ENCODE measurements at places on chromosomes 3 and 15.

GRCh38 chr3:139234491-139234890, 109.3 kb upstream of the MRPS22 start:
- no peak for DNase-seq

- DNase-seq: no peak
Observed at GRCh38 chr3:97647441-97647982, 117.0 kb upstream of the ARL6 start.

DNA sequence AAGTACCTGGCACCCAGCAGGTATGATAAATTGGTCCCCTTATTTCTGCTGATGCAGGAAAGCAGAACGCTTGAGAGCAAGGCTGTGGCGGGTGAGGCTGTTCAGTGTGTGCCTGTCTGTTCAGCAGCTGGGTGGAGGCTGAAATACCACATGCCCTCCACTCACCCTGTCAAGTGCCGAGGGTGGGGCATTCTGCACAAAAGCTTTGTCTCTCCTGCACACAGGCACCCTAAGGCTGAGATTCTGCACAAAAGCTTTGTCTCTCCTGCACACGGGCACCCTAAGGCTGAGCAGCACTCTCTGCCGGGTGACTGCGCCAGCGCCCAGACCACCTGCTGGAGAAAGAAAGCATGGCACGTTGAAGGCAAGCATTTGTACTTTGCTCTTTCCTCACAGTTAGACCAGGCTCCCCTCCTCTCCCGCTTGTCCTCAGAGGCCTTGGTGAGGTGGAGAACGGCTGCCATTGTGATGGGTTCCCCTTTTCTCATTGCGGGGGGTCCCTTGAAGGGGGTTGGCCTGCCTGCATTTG, 97.5 kb downstream of the BDH1 start:
- DNase-seq: no peak

DNA sequence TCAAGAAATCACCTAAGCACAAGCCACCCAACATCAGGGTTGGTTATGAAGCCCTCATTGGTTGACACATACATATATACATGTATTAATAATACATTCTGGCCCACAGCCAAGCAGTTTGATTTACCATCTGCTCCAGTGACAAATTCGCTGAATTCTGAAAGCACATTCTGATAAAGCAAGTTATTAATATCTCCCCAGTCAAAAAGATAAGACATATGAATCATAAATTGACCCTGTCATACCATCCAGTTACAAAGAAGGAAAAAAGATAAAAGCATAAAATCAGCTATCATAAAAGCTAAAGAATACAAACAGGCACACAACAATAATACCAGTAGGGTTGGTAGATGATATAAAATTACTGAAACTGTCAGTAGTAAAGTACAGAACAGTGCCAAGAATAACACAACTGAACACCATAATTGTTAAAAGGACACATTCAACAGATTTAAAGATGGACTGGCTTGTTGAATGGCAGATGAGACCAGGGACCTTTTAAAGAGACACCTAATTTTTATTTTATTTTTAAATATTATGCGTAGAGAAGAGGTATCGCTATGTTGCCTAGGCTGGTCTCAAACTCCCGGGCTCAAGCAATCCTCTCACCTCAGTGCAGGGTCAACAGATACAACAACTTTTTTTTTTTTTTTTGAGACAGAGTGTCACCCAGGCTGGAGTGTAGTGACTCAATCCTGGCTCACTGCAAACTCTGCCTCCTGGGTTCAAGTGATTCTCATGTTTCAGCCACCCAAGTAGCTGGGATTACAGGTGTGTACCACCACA, 7.7 kb downstream of the SNX4 start:
- no peak for DNase-seq

DNA sequence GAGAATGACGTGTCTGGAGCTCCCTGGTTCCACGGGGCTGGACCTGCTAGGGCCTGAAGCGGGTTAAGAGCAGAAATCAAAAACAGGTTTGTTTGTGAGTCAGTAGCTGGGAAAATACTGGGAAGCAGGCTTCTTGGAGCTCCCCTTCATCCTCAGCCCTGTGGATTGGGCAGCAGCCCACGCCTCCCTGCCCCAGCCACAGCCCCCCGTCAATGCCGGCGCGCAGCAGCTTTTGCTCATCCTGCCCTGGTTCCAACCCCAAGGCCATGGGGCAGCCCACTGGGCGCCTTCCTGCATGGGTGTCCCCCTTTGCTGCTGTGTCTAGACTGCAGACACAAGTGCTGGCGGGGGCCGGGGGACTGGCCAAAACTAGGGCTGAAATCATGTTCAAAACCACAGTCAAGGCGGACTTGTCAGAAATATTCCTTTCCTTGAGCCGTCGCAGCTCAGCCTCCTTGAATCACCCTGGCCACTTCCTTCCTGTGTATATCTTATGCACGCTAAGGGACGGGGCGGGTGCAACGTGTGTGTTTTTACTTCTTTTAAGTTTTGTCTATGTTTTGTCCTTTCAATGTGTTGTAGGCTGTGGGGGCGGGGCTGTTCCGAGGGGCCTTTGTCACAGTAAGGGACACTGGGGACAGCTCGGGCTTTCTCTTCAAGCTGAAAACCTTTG, 108.1 kb downstream of the KLF13 start:
- peak; percentile 66 for DNase-seq

GRCh38 chr15:71790081-71790480, 20.3 kb upstream of the NR2E3 start:
- no peak for DNase-seq

GRCh38 chr3:108602935-108603294, 13.4 kb downstream of the DZIP3 start:
- no peak for DNase-seq

GRCh38 chr3:13860001-13860400, 19.9 kb downstream of the WNT7A start:
- DNase-seq: no peak

- no peak for DNase-seq
Observed at GRCh38 chr3:69579306-69580041, 159.8 kb upstream of the MITF start.

DNA sequence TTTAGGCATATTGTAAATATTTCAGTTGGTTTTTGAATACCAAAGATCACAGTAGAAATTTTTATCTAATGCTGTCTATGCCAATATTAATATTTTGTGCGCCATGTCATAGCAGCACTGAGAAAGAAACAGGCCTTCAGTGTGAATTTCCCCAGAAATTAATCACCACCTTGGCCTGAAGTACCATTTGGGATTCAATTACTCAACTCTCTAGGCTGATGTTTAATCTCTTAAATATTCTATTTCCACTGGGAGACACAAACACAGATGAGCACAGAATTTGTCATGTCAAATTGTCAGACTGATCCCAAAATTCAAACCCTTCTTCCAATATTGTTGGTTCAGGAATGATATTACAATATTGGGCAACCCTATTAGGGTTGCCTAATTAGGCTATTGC, 509.3 kb downstream of the ROBO1 start:
- DNase-seq: no peak

- DNase-seq: no peak
Observed at GRCh38 chr3:100603469-100603868, 5.9 kb upstream of the ADGRG7 start.

GRCh38 chr3:193971261-193971751, 164.6 kb upstream of the HES1 start:
- no peak for DNase-seq

- no peak for DNase-seq
Observed at GRCh38 chr15:89851673-89852341, 37.2 kb upstream of the ANPEP start.

DNA sequence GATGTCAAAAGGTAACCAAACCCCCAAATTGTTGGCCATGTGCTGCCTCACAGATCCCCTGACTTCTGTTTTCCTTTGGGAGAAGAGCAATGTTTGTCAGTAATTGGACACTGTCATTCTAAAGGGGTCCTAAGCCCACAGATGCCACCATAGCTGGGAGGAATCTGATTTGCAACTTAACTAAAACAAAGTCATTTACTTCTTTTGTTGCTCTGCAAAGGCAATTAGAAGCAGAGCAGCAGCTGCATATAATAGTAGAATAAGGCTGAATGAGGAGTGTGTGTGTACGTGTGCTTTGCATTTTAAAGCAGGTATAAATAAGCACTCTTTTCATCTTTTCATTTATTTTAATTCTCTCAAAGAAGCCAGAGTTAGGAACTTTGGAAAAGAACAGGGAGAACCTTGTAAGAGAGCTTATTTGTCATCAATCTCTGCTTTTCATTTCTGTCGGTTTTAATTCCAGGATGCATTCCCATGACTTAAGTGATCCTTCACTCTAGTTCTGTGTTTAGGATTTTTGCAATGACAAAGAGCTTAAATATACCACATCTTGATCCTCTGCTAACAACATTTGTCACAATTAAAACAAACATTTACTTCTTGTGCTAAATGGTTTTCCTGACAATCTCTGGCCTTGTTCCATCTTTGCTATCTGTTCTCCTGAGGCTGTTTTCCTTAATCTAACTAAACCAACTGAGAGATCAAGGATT, 530.2 kb upstream of the CBLB start:
- no peak for DNase-seq

DNA sequence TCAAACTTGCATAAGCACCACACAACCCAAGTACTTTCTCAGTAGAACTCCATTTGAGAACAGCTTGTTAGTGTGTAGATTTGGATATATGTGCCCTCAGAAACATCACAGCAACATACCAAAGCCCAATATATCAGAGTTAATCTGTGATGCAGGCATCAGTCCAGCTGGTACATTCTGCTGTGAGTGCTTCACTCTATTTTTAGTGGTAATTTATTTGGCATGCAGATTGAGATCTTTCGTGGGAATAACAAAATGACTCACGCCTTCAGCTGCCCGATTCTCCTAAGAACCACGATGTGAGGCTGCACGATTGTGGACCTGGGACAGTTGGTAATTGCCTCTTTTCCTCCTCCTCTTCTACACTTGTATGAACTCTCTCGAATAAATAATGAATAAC, 730.7 kb downstream of the SQOR start:
- no peak for DNase-seq

DNA sequence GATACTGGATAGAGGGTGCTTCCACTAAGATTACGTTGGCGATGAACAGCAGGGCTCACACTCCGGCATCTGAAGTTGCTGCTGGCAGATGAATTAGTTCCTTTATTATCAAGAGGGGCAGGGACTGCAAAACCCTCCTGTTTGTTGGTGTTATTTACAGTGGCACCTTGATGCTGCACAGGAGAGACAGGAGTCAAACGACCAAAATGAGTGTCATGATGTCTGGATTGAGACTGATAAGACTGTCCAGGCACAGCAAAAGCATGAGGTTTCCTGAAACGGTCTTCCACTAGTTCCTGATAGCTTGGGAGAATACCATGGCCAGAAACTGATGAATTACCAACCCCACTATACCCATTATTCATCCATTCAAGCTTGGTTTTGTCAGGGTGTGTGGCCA, 100.8 kb upstream of the NEDD4 start:
- no peak for DNase-seq

DNA sequence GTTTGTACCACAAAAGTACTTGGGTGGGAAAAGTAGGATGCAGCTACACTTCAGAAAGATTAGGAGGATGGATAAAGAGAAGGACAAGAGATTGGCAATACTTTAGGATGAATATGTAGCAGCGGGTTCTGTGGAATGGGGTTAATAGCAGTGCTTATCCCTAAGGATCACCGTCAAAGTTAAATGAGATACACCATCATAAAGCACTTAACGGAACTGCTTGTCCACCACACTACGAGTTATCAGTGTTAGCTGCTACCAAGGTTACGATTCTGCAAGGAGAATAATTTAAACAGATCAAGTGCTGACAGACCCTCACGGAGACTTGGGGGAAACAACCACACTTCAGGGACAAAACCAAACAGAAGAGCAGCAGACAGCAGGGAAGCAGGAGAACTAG, 963 bp downstream of the SHQ1 start:
- DNase-seq: no peak

DNA sequence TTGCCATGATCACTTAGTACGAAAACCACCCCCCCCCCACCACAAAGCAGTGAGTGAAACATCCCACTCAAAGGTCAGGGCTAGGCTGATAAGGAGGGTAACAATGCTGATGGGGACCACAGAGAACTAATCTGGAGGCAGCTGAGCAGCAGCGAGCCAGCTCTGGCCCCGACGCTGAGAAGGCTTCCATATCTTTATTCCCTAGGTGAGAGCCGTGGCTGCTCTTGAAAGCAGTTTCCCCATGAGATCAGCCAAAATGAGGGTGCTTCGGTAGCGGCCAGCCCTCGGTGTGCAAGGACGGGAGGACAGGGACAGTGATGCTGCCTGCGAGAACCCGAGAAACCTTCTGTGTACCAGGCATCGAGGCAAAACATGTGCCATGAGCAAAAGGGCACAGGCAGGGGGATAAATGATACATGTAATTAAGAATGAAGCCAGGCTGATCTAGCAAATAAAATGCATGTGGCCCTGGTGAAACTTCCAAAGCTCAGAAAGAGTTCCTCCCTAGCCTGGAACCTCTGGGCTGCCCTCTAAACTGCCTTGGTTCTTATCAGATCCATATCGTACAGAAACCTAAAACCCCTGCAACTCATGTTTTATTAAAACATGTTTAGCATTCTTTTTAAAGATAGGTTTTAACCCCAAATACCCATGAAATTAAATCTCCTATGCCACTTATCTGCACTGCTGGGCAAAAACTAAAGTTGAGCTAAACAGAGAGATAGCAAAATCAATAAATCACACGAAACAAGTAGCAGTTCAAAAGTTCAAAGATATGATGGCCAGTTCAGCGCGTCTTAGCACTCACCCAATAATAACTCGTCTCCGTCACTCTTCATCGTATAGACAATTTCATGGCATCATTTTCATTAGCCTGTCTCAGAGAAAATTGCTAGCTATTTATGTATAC, 337.3 kb downstream of the FOXP1 start:
- DNase-seq: no peak

GRCh38 chr3:72924055-72924454, 36.2 kb downstream of the GXYLT2 start:
- no peak for DNase-seq

- no peak for DNase-seq
Observed at GRCh38 chr15:60895986-60896385, 333.1 kb downstream of the RORA start.

GRCh38 chr15:66067687-66068086, 185.9 kb downstream of the MEGF11 start:
- DNase-seq: no peak

- no peak for DNase-seq
Observed at GRCh38 chr15:63079947-63080626, 37.5 kb downstream of the TPM1 start.
